Keratinocyte (primary cell): ENCODE measurements at places on chromosomes 11 and 22. TPM values are rescaled to one million over a fixed set of nuclear protein-coding genes. Genes with fewer than 3 reads are reported as not detected.

DNA sequence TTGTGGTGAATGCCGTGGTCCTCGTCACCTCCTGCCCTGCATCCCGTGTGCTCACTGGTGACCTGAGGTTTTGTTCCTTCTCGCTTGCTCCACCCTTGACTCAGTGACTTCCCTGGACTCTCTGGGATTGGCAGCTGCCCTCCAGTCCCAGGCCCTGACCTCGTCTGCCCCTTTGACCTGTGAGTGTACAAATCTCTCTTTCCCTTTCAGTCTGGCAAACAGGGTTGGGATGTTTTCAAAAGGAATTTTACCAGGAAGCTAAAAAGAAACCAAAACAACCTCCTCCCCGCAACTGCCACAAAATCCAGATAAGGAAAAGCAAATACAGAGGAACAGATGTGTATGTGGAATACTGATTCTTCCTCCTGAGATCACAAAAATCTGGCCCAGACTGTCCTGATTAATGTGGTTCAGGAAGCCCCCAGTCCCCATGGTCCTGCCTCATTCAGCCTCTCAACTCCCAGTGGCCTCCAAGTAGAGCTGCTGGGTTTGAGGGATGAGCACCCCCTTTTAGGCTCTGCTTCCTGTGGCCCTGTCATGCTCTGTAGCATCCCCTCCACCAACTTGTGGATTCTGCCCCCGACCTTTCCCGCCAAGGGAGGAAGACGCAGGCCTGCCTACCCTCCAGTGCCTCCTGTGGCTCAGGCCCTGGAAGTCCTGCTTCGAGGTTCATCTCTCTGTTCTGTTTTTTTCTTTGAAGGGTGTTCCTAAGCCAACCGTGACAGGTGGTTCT, 15.2 kb downstream of the ROBO4 start:
- DNase-seq: no peak

GRCh38 chr22:32810555-32811133, 9.1 kb downstream of the TIMP3 start:
- DNase-seq: no peak

DNA sequence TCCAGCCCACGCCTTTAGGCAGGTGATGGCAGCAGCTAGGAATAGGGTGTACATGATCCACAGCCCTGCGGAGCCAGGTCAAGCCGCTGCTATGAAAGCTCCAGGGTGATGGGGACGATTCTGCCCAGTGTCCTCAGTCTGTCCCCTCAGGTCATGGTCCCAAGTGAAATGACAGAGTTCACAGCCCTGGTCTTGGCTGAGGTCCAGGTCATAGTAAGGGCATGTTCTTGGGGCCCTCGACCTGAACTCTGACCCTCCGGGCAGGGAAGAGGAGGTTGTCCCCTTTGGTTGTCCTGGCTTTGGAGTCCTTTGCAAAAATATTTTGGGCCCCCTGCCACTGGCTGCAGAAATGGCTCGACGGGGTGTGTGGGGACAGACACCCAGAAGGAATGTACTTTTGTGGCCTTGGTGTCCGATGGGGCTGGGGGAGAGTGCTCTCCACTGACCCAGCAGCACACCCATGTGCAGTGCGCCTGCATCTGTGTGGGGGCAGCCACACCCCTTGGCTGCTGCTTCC, 7.3 kb downstream of the C22orf31 start:
- DNase-seq: no peak

The CLCF1 gene
- 2.2 to 4.9 TPM (median 2.7 TPM) in 3 replicates for polyA plus RNA-seq

DNA sequence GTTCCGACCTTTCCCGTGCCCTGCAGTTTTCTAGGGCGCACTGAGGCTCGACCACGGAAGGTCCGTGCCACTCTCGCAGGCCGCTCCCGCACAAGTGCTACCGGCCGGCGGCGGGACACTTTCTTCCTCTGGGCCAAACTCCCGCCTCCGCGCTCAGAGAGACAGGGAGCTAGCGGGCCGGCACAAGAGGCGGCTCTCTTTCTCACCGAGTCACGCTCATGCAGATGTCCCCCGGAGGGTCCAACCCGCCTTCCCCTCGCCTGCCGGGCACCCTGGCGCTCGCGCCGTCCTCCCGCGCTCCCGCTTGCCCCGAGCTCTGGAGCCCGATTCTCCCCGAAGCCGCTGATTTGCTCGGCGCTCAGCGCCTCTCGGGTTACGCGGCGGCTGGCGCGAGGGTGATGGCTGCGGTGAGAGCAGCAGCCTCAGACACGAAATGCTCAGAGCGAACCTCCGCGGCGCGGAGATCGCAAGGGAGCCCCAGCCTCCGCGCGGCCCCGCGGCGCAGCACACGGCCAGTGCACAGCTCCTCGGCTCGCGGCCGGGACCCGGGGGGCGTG, 1.0 kb downstream of the LMO1 start:
- DNase-seq: no peak

- no peak for DNase-seq
Measured at GRCh38 chr11:115892016-115892415, 387.8 kb upstream of the CADM1 start.

DNA sequence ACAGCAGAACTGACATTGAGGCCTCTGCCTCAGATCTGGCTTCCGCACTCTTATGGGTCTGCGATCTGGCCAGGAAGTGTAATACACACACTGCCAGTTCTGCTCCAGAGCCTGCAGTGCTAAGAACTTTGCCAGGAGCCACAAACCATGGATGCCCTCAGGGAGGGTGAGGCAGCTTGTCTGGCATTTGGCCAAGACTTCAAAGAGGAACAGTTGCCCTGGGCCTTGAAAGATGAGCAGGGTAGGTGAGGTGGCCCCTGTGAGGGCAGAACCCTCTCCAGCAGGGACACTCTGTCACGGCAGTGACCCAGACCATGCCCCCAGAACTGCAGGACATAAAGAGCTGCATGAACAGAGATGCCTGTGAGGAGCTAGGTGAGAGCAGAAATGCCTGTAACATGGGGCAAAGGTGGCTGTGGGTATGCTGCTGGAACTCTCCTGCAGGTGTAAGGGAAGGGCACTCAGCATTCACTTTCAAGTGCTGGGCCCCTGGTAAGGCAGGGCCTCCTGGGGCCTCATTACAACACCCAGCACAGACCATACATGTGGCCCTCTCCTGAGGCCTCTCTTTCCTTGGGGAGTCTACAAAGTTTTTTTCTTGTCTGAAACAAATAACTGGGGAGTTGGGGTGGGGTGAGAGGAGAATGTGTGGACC, 47.3 kb downstream of the NEU3 start:
- no peak for DNase-seq

DNA sequence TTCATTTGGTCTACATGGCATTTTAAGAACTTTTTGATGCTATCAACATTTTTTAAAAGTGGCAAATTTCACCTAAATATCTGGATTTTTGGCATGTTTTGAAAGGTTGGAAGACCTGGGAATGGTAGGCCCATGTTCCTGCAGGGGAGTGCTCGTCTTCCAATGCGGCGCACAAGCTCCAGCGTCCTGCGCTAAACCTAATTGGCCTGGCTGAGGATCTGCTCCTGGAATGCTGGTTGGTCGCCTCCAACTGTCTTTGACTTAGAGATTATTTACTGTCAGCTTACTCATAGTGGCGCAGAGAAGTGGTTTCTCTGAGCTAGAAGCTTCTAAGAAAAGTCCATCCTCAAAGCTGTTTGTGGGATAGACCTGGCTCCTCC, 626 bp upstream of the LIMK2 start:
- no peak for DNase-seq

The MMP3 gene
- 2.4 to 35.1 TPM (median 8.3 TPM) in 3 replicates for polyA plus RNA-seq

DNA sequence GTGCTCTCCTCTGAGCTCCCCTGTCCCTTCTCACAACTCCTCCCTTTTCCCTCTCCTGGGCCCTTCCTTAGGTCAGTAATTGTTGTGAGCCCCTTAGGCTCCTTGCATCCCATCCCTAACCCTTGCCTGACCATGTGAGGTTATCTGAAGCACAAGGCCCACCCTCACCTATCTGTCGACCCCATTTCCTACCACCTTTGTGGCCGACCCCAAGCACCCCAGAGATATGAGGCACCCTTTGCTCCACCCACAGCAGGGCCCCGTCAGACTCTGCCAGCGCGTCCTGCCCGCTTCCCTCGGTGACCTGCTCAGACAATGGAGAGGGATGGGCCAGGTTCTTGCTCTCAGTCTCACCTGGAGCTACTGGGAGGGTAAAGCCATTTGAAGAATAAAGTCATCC, 1.3 kb downstream of the GNG3 start:
- no peak for DNase-seq

The PYGM gene
- polyA plus RNA-seq: 0.05 to 0.14 TPM in 2 of 3 replicates, not detected in the other

GRCh38 chr11:75275581-75275980, 35.0 kb downstream of the TPBGL start:
- no peak for DNase-seq

DNA sequence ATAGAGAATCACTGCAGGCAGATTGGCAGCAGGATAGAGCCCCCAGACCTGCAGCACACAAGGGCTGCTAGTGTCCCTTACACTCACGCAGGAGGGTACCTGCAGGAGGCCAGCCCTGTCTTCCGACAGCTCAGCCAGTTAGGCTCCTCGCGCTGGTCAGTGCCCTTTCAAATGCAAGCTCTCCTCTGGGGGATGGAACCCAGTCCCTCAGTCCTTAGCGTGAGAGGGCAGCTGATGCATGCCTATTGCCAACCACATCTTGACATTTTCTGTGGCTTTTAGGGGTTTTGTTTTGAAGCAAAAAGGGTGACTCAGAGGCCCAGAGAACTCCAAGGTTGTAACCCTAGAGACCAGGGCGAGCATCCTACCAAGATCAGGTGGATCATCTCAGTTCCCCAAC, 40.0 kb downstream of the WNT11 start:
- no peak for DNase-seq

GRCh38 chr11:11071486-11071885, 213.6 kb upstream of the ZBED5 start:
- no peak for DNase-seq

The OR51S1 gene
- not detected in 3 replicates for polyA plus RNA-seq

The NTM gene
- 32.9 to 55.5 TPM (median 47.9 TPM) in 3 replicates for polyA plus RNA-seq

GRCh38 chr22:28002863-28003565, 84.0 kb upstream of the PITPNB start:
- DNase-seq: no peak

DNA sequence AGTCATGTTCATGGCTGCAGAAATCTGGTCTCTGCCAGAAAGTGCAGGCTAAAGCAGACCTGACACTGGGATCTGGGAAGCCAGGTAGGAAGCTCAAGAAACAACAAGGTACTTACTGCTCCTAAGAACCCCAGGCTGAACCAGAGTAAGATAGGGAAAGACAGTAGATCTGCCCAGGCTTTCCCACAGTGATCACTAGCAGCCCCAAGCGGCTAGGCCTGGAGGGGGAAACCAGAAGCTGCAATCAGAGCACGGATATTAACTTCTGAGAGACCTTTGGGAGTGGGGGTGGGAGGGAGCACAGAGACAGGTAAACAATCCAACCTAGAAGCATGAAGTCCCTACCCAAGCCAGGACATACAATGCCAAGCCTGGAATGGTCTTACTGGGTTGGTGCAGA, 135.2 kb upstream of the C11orf58 start:
- no peak for DNase-seq

- no peak for DNase-seq
Measured at GRCh38 chr22:46187862-46188261, 37.5 kb downstream of the PPARA start.

- DNase-seq: no peak
Measured at GRCh38 chr11:100892886-100893285, 205.8 kb downstream of the ARHGAP42 start.

DNA sequence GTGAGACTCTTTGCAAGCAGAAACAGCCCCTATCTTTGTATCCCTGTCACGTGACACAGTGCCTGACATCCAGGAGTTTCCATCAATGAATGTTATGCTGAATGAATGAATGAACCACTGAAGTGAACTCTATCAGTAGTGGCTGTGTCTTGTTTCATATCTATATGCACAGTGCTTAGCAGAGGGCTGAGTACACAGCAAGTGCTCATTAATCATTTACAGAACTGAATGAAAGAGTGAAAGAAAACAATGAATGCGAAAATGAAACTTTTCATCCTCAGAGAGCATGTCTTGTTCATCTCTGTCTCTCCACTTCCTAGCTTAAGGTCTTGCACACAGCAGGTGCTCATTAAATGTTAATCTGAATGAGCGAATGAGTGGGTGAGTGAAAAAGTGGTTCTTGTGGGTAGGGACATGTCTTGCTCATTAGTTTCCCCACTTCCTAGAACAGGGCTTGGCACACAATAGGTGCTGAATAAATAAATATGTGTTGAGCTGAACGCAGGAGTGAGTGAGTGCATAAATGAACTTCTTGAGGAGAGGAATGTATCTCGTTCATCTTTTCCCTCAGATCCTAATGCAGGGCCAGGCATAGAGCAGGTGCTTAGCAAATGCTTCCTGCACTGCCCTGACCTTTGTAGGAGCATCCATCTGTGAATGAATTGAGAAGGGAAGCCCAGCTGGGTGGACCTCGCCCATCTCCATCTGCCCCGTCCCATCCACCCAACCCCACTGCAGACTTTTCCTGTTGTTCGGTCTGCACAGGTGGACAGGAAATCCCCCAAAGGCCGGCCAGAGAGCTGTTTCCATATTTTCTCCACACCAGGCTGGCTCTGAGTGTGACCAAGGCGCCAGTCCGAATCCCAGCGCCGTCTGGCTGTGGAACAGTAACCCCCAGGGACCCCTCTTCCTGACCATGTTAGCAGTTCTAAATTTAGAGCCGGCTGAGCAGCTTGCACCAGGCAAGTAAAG, 113.4 kb upstream of the CRYBB3 start:
- no peak for DNase-seq

DNA sequence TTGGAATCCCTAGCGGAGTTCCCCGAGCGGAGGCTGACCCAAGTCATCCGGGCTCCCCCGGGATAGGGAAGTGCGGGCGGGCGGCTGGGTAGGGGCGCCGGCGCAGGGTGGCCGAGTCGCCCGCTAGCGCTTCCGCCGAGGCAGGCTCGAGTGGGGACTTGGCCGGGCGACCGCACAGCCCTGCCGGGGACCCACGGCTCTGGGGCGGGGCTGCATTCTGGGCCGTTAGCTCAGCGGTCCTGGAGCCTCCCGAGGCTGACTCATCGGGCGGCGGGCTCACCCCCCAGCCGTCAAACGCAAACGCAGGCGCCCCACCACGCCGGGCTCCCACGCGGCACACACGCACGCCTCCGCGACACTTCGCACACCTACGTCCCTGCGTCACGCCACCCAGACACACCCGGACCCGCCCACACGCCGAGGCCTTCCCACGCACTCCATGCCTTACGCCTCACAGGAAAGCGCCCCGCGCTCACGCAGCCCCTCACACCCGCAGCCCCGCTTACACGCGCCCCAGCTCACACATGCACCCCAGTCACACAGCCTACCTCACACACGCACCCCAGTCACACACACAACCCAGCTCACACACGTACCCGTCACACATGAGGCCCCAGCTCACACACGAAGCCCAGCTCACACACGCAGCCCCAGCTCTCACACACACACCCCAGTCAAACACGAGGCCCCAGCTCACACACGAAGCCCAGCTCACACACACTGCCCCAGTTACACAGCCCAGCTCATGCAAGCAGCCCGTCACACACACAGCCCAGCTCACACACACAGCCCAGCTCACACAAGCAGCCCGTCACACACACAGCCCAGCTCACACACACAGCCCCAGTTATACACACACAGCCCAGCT, 1.2 kb downstream of the PHLDB1 start:
- DNase-seq: no peak

The TRIM49 gene
- polyA plus RNA-seq: not detected in 3 replicates

GRCh38 chr11:12801976-12802375, 127.8 kb downstream of the TEAD1 start:
- no peak for DNase-seq

GRCh38 chr22:50464451-50464850, 10.4 kb downstream of the SBF1 start:
- no peak for DNase-seq

The SLCO2B1 gene
- 0.03 TPM in 1 of 3 replicates, not detected in the others for polyA plus RNA-seq

The P2RY2 gene
- polyA plus RNA-seq: 3.9 to 6.9 TPM (median 5.1 TPM) in 3 replicates
